NCI-H446 treated with DMSO at 0.1 percent for 48 hours (cell line): ENCODE measurements at places on chromosomes 2 and 18.

GRCh38 chr18:28287146-28287545, 110.2 kb upstream of the CDH2 start:
- DNase-seq = no peak

DNA sequence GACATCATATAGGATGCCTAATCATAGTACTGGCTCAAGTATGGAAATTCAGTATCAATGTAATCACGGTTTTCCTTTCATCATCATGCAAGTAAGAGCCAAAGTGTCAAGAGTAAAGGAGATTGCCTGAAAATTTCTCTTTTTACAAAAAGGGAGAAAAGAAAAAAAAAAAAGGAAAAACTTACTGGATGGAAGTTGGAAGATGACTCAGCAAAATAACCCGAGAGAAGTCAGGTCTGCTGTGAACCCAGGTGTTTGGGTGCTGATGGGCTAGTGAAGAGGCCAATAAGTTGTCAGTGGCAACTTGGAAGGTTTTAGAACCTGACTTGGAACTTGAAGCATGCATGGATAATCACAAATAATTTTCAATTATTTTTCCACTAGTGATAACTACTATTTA, 441.9 kb upstream of the SLC14A2 start:
- DNase-seq = no peak

GRCh38 chr18:46588971-46589660, 67.9 kb downstream of the LOXHD1 start:
- DNase-seq = no peak

DNA sequence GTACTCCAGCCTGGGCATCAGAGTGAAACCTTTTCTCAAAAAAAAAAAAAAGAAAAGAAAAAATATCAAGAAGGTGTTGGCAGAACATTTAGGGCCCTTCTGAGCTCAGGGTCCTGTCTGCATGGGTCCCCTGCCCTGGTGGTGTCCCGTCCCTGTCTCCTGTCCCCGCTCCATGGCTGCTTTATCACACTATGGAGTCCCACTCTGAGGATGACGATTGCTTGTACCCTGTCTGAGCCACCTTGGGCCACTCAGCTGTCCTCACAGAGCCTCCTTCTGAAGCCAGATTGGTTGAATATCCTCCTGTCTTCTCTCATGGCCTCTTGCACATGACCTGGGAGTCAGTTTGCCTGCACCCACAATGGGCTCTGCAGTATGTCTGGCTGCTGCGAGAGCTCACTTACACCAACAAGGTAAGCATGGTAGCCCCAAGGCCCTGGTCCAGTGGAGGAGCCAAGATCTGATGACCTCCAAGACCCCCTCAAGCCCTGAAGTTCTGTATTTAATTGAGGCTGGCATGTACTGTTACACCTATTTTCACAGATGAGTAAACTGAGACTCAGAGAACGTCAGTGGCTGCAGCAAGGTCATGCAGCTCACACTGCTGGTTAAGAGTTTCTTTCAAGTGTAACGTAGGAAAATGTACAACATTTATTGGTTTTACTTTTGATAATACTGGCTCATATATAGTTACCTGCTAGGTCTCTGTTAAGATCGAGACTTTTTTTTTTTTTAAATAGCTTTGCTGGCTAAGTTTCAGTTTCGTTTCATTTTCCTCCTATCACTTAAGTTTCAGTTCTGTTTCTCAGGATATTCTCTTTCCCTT, 16.9 kb upstream of the ZCCHC2 start:
- DNase-seq = no peak

DNA sequence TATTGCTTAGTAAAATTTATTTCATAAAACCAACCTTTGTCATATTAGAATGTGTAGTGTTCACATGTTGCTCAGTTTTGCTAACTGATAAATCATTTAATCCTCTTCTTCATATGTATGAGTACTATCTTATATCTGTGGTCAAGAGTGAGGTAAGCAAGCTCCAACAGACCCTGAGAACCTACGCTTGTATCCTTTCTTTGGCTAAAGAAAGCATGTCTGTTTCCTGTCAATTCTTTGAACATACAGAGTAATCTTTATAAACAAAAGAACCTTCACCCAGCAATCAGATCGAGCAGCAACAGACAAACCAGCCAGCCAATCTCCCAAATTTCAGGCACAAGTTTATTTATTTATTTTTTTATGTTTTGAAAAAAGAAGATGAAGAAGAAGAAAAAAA, 6.4 kb downstream of the ADCYAP1 start:
- no peak for DNase-seq

GRCh38 chr18:75638776-75639471, 211.4 kb upstream of the SMIM21 start:
- DNase-seq = no peak

DNA sequence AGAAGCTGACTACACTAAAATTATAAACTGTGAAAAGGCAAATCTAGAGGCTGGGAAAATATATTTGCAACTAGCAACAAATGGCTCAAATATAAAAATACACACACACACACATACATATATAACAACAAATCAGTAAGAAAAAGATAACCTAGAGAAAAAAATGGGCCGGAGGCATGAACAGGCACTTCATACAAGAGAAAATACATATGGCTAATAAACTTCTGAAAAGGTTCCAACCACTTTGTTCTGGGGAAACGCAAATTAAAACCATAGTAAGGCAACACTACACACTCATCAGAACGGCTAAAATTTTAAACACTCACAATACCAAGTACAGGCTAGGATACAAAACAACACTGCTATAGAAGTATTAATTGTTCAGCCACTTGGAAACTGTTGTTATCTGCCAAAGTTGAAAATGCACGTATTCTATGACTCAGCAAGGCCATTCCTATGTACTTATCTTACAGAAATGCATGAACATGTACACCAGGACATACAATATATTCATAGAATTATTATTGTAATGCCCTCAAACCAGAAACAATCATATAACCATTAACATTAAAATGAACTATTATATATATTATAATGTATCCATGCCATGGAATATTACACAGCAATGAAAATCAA, 15.6 kb downstream of the WDSUB1 start:
- DNase-seq = no peak

- DNase-seq = no peak
These were observed 43.5 kb downstream of the E2F6 start for GRCh38 chr2:11422491-11422865.

GRCh38 chr18:13470516-13471197, 252.1 kb downstream of the LDLRAD4 start:
- DNase-seq = no peak
